ENCODE measurements at places on chromosomes 11 and 22.

- no peak for DNase-seq
Measured at GRCh38 chr22:24144056-24144777, 37.1 kb upstream of the SUSD2 start.

DNA sequence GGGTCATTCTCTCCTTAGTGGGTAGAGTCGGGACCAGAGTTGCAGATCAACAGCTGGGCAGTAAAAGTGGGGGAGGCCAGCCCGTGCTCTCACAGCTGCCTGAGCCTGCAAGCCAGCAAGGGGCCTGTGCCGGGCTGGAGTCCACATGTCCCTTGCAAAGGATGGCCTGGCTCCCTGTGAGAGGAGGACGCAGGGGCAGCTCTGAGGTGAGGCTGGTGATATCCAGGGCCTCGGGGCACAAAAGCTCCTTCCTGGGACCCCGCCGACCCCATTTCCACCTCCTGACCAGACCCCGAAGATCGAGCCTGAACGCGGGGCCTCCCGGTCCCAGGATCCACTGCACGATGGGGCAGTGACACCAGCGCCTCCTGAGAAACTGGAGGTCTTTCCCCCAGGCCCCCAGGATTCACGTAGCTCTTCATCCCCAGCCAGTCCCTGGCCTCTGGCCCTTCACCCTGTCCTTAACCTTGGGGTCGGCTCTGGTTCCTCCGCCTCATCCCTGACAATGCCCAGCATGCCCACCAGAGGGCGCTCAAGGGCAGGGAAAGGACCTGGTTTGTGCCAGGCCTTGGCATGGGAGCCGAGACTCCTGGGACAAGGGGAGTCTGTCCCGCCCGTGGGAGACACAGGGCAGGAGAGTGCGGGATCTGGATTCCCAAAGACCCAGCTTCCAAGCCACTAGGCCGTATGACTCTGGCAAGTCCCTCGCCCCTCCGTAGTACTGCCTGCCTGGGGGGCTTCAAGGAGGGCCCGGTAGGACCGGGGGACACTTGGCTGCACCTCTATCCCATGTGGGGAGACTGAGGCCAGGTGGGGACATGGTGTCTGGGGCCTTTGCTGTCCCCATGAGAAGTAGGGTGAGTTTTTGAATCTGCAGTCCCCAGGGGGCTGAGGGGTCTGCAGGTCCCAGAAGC lies 17.8 kb upstream of the WNT7B start:
- DNase-seq: no peak

- no peak for DNase-seq
Measured at GRCh38 chr11:119545978-119546915, 123.3 kb upstream of the THY1 start.

DNA sequence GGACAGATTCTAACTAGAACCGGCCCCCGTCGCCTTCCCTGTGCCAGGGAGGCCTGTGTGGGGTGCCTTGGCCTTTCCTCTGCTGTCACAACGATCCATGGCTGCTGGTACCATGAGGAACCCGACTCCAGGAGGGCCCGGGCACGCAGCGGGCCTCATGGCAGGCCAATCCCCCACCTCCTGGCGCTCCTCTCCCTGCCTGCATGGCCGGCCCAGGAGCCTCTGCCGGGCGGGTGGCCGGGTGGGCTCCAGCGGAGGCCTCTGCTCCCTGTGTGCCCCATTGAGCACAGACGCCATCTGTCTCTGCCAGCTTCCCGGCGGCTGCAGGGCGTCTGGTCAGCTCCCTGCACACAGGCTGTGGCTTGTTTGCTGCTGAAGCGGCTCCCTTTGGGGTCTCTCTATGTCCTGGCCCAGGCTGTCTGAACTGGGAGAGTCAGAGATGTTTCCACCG lies 86.5 kb downstream of the MYEOV start:
- DNase-seq: no peak

DNA sequence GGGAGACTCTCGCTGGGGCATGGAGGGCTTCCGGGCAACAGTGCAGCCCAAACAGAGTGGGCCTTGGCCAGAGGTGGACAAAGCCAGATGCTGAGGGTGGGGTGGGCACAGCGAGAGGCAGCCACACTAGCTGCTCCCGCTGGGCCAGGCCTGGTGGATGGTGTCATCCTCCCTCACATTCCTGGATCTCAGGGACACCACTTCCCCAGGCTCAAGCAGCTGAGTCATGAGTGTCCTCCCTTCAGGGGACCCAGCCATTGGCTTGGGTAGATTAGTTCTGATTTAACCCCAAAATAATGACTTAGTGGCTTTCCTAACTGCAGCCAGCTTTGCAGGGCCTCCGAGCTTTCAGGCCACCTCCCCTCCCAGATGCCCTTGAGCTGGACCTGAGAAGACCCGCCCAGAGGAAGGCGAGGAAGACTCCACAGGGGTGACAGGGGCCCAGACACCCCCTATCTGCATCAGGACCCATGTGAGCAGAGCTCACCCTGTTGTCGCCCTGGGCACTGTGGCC lies 25.9 kb upstream of the WNT7B start:
- DNase-seq: no peak

DNA sequence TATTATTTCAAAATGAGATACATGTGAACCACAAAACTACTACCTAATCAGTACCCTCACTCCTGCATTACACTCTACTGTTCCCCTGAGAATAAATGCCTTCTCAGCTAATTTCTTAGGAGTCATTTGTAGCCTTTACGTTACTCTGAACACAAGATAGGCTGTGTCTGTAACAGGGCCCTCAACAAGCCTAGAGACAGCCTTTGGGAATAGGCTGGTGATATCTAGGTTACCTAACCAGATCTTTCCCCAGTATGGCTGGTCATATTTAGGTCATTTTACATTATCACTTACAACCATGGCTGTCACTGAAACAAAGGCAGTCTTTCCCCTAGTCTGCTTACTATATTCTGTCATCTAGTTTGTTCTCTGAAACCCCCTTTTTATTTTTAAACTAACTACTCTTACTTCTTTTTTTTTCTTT lies 14.2 kb downstream of the ATM start:
- no peak for DNase-seq

DNA sequence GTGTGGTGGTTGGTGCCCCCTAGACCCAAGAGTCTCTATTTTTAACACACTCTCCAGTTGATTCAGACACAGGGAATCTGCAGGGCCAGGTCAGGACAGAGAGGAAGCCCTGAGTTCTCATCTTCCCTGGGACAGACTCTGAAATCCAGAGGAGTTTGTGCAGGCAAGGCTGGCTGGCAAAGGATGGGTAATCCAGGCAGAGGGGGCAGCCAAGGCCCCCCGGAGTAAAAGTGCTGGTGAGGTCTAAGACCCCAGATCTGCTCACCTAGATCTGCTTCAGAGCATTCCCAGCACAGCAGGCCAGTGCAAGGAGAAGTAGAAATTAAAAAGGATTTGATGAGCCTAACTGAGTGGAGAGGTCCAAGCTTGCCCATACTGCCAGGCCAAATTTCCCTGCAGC lies 40.6 kb upstream of the MN1 start:
- no peak for DNase-seq

- DNase-seq: no peak
Measured at GRCh38 chr11:32821917-32822560, 7.7 kb upstream of the PRRG4 start.

DNA sequence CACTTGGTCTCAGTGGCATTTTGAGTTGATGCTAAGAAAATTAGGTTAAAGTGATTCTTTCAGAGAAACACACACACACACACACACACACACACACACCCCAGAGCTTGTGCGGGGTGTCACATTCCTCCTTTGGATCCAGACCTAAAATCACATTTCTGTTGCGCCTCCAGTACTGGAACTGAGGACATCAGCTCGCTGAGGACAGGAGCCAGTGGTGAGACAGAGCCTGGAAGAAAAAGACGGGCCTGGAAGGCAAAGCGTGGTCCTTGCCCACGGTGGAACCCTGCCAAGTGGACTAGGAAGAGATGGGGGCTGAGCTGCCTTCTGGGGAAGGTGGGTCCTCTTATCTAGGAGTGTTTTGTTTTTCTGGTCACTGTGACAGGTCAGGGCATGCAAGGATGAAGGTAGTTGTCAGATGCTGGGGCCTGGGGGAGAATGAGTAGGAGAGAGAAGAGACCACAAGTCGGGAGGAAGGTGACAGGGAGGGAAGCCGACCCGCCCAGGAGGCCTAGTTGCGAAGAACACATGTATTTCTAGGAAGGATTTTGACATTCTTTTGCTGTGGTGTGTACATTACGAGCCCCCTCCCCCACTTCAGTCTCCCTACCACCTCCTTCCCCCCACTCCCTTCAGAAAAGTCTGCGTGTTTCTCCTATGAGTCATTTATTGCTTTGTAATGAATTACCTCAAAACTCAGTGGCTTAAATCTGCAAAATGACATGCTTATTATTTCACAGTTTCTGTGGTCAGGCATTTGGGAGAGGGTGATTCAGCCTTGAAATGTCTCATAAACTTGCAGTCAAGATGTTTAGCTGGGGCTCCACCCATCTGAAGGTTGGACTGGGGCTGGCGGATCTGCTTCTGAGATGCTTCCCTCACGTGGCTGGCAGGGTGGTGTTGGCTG lies 4.8 kb upstream of the ELFN2 start:
- no peak for DNase-seq

- no peak for DNase-seq
Measured at GRCh38 chr11:20501252-20501651, 98.2 kb upstream of the SLC6A5 start.

DNA sequence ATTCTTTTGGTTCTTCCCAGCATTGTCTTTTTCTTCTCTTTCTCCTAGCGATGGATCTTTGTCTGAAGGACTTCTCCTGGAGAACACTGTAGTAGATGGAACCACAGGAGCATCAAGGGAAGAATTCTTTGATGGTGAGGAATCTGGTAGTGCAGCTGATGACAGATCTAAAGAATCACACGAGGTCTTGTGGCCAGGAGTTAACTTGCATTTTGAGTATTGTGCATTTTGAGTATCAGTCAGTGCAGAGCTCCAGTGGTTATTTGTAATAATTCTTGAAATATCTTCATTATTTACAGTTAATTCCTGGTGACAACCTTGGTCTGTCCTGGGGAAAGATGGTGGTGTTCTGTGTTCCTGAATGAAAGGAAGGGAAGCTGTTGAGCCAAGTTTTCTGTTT lies 14.5 kb upstream of the POGLUT3 start:
- no peak for DNase-seq

DNA sequence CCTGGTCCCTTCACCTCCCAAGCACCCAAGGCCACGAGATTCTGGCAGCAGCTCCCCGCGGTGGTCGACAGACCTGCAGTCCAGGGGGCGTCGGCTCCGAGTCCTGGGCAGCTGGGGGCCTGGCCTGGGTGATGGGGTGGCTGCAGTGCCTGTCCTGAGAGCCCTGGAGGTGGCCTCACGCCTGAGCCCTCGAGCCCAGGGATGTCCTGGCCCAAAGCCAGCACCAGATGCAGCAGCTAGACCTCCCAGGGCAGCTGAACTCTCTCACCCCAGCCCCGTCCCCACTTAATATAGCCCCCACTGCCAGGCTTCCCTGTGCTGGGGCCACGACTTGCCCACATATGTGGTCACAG lies 6.6 kb downstream of the LMNTD2 start:
- no peak for DNase-seq

GRCh38 chr11:121723246-121723741 lies 270.5 kb upstream of the SORL1-AS1 start:
- DNase-seq: no peak

- no peak for DNase-seq
Measured at GRCh38 chr11:116773203-116774097, 663 bp upstream of the BUD13 start.

DNA sequence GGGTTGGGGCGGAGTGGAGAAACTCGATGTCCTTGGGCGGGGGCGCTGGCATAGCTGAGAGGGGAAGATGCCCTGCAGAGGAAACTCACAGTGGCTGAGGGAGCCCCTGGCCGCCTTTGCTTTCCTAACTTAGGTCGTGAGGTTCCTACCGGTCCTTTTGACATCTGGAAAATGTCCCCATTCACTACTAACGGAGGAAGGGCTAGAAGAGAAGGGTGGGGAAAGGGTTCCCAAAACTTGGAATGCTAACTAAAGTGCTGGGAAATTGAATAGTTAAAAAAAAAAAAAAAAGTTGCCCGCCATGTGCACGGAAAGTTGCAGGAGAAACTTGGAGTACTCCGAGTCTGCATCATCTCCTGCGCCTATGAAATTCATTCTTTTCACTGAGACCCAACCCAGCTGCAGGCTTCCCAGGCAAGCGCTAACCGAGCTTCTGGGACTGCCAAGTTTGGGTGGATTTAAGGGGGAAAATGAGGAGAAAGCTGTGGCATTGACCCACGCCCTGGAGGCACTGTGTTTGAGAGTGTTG lies 796 bp downstream of the TIMP3 start:
- no peak for DNase-seq

DNA sequence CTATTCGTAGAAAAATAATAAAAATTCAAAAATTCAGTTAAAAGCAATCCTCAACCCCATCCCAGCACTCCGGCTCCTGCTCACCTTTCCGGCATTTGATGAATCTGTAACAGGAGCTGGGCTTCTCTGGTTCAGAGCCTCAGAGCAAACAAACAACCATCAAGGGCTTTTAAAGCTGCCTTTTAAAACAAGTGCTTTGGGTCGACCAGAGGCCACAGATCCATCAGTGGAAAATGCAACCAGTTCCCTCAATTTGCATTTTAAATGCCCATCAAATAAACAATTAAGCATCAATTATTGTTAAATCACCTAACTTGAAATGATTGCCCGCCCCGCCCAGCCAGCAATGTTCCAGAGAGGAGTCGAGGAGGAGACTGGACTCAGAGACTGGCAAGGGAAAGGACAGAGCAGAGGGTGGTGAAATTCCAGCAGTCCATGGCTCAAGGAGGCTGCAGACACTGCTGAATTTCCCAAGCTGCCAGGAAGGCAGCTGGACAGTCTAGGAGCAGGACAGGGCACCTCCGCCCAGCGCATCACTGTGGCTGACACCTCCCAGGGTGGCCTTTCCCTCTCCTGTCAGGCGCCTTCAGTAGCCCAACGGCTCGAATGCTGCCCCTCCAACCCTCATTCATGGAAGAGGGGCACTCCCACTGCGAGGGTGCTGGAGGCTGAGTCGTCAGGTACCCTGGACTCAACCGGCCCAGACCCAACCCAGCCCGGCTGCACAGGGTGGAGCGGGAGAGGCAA lies 7.5 kb downstream of the FXYD6 start:
- DNase-seq: no peak

DNA sequence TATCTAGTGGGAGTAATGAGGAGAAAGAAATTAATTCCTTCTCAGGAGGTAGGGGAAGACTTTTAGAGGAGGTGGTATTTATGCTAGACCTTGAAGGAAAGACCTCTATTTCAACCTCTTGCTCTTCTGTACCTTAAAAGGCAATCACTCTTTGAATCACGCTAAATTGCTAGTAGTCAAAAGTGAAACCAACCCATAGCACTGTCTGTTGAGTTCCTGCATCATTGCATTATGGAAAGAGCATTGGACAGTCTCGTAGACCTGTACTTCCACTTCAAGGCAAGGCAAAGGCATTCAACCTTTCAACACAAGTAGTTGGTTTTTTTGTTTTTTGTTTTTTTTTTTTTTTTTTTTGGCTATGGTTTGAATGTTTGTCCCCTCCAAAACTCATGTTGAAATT lies 770.4 kb downstream of the ETS1 start:
- DNase-seq: no peak

DNA sequence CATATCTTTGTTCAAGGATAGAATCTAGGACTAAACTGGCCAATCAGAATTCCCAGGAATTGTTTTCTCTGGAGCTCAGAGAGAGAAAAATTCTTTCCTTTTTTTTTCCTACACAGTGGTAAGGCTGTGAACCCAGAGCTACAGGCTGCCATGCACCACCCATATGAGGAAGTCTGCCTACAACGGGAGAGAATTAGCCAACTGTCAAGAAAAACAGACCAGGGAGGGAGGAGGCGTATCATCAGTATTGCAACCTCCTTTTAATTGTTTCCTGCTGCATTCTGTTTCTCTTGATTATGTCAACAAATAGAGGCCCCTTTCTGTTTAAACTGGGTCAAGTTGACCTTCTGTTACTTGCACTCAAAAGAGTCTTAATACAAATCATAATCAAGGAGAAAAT lies 176.5 kb upstream of the UBASH3B start:
- no peak for DNase-seq

- no peak for DNase-seq
Measured at GRCh38 chr11:116939499-116939898, 102.1 kb upstream of the APOA1 start.

Data from NCI-H510A (cell line).